Right renal cortex interstitium (tissue), 3 donors: ENCODE measurements at places on chromosomes 7 and 10. TPM values are rescaled to one million over a fixed set of nuclear protein-coding genes. Genes with fewer than 3 reads are reported as not detected.

- DNase-seq: no peak
Observed at GRCh38 chr7:2923291-2923781, 79.2 kb upstream of the GNA12 start.

GRCh38 chr7:129089521-129090212, 34.8 kb upstream of the TNPO3 start:
- no peak for DNase-seq

DNA sequence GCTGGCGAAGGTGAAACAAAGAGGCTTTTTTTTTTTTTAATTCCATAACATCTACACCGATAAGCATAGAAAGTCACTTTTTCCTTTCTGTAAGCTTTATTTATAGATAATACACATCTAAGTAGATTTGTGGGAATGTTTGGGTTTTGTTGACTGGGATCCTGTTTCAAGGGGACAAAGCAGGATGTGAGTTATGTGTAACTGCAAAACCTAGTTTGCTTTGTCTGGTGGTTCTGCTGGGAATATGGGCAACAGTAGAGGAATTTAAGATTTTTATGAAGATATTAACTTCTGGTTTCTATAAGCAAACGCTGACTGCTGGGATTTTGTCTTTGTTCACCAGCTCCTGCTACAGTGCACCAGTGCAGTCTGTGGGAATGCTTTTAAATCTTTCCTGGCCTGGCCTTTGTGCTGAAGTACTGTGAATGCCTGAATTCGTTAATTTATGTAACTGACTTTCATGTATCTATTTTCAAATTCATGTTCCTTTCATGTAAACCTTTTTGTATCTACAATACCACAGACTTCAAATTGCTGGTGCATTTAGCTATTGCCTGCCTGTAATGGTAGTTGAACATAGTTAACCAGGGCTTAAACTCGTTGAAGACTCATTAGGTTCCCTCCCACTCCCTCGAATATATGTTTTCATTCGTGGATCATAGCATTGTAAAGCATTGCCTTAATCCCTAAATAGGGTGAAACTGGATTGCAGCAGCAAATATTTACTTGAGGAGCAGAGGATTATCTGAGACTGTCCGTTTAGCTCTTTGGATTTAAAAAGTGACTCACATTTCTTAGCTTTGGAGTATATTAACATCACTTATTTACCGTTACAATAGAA, 1.5 kb downstream of the KLHL7 start:
- DNase-seq: peak; percentile 12

ENTPD1 gene
- 22.2 TPM for polyA plus RNA-seq

- no peak for DNase-seq
Observed at GRCh38 chr7:6917258-6917657, 91.2 kb upstream of the CCZ1B start.

OGA gene
- polyA plus RNA-seq: 120 TPM

DNA sequence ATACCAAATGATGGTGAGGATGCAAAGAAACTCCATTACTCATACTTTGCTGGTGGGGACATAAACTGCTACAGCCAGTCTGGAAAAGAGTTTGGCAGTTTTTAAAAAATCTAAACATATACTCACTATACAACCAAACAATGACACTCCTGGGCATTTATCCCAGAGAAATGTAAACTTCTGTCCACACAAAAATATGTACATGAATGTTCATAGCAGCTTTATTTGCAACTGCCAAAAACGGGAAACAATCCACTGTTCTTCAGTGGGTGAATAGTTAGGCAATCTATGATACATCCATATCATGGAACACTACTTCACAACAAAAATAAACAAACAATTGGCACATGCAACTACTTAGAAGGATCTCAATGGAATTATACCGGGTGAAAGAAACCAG, 276.4 kb upstream of the SP8 start:
- no peak for DNase-seq

DNA sequence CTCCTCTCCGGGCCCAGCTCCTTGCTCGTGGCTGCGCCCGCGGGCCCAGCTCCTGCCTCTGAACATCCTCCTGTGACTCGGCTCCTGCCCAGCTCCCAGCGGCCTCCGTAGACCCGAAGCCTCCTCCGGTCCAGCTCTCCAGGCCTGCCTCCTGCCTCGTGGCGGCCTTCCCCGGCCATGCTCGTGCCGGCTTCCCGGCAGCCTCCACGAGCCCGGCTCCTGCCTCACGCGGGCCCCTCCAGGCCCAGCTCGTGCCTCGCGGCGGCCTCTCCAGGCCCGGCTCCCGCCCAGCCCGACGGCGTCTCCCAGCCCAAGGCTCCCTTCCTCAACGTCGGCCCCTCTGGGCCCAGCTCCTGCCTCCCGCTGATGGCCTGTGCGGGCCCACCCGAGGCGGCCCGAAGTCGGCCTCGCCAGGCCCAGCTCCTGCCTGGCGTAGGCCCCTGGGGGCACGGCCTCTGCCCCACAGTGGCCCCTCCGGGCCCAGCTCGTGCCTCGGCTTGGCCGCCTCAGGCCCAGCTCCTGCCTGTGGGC, 16.9 kb upstream of the TMEM248 start:
- DNase-seq: no peak

FXYD4 gene
- not detected for polyA plus RNA-seq

IFIT1B gene
- polyA plus RNA-seq: 0.12 TPM

- no peak for DNase-seq
Observed at GRCh38 chr10:21171197-21171935, 274.3 kb upstream of the NEBL start.

- DNase-seq: no peak
Observed at GRCh38 chr10:43419997-43420368, 11.0 kb upstream of the HNRNPF start.

DNA sequence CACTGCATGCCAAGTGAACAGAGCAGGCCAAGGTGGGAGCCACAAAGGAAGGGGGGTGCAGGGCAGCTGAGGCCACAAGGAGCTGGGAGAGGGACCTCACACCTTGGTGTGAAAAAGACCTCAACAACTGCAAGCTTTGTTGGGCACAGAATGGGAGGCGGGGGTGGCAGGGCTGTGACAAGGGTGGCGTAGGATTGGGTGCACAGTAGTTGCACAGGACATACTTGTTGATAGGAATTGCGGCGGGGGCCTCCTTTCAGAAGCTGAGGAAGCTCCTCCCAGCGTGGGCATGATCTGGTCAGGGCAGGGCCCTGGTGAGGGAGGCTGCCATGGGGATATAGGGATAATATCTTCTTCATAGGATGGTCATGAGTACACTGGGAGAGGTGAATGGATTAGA, 25.8 kb downstream of the POLL start:
- DNase-seq: no peak

GRCh38 chr10:48439581-48440041, 133.1 kb downstream of the MAPK8 start:
- DNase-seq: no peak

CD36 gene
- polyA plus RNA-seq: 34.3 TPM

DNA sequence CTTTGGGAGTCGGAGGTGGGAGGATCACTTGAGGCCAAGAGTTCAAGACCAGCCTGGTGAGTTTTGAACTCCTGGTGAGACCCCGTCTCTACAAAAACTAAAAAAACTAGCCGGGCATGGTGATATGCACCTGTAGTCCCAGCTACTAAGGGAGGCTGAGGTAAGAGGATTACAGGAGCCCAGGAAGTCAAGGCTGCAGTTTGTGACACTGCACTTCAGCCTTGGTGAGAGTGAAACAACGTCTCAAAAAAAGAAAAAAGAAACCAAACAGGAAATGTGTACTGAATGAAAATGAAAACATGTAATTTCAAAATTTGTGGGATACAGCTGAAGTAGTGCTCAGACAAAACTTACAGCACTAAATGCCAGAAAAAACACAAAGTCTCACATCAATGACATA, 7.6 kb downstream of the ARHGAP12 start:
- DNase-seq: no peak

GRCh38 chr7:130995252-130996081, 261.5 kb upstream of the KLF14 start:
- no peak for DNase-seq

LIPJ gene
- 0.53 TPM for polyA plus RNA-seq

- no peak for DNase-seq
Observed at GRCh38 chr10:33428682-33429081, 94.2 kb upstream of the NRP1 start.

- DNase-seq: no peak
Observed at GRCh38 chr10:23412223-23412622, 26.7 kb upstream of the OTUD1 start.

TSPAN15 gene
- polyA plus RNA-seq: 56.1 TPM

DNA sequence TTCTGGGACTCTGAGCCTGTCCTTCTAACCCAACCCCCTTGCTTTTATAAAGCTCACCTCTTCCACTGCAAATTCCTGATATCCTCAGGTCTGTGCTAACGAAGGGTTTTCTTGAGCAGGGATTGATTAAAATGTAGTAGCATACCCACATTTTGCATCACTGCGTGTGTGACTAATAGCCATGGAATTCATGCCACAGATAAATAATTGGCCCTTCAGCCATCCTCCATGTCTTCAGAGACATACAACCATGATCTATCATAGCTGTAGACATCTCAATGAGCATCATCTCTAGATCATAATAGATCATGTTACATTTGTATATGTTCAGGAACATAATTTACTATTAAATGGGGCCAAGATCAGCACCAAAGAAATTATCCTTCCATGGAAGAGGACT, 990.3 kb downstream of the KCNMA1 start:
- DNase-seq: no peak

RBP3 gene
- polyA plus RNA-seq: 0.15 TPM

CYP3A4 gene
- 0.20 TPM for polyA plus RNA-seq

- no peak for DNase-seq
Observed at GRCh38 chr10:61923210-61923949, 21.9 kb downstream of the ARID5B start.

GRCh38 chr7:21383227-21384220, 44.4 kb upstream of the SP4 start:
- no peak for DNase-seq

LBX1 gene
- polyA plus RNA-seq: not detected

DNA sequence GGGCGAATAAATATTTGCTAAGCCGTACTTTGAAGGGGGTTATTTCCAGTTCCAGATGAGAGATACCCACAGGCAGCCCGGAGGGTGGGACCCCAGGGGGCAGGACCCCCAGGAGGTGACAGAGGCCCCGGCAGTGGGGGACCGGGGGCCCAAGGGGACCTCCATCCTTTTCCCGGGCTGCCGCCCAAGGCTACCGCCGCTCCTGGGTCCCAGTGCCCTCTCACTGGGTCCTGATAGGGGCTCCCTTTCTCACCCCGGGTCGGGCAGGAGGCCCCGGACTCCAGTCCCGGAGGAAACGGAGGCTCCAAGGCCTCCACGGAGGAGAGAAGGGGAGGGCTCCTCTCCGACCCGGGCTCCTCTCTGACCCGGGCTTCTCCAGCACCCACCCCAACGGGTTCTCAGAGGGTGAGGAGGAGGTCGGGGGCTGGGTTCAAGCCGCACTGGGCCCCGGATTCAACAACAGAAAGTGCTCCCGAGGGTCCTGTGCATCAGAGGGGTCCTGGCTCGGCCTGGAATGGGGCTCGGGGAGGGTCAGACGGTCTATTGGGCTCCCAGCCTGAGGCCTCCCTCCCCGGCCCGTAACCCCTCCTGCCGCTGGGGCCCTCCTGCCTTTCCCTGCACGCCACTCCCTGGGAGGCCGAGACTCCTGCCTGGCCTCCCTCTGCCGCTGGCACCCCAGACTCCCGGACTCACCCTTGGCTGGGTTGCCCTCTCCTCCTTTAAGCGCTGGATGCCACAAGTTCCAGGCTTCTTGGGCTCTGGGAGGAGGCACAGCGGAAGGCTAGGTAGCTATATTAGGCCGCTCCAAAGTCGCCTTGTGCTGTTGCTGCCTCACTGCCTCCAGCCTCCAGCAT, 62.5 kb downstream of the ZNF37A start:
- DNase-seq: no peak

- DNase-seq: no peak
Observed at GRCh38 chr10:23067337-23067736, 28.0 kb upstream of the MSRB2 start.

- no peak for DNase-seq
Observed at GRCh38 chr7:117961235-117961634, 88.0 kb upstream of the CTTNBP2 start.

DNA sequence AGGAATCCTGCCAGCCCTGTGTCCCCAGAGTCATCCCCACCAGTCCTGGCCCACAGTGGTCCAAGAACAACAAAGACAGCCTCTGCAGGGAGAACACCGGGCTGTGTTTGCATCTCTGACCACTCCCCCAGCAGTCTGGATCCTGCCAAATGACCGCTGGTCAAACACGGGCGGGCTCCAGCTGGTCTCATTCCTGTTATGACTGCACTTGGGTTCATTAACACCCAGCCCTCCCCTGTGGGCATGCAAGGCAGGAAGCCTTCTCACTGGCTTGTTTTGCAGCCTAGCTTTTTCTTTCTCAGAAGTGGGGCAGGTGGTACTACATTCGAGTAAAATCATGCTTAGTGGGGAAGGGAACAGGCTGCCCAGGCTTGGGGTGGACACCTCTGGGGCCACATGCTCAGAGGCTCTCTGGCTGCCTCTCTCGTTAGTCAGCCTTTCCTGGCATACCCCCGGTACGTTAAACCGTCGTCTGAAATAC, 190.0 kb downstream of the PLXNA4 start:
- peak; percentile 61 for DNase-seq

DNA sequence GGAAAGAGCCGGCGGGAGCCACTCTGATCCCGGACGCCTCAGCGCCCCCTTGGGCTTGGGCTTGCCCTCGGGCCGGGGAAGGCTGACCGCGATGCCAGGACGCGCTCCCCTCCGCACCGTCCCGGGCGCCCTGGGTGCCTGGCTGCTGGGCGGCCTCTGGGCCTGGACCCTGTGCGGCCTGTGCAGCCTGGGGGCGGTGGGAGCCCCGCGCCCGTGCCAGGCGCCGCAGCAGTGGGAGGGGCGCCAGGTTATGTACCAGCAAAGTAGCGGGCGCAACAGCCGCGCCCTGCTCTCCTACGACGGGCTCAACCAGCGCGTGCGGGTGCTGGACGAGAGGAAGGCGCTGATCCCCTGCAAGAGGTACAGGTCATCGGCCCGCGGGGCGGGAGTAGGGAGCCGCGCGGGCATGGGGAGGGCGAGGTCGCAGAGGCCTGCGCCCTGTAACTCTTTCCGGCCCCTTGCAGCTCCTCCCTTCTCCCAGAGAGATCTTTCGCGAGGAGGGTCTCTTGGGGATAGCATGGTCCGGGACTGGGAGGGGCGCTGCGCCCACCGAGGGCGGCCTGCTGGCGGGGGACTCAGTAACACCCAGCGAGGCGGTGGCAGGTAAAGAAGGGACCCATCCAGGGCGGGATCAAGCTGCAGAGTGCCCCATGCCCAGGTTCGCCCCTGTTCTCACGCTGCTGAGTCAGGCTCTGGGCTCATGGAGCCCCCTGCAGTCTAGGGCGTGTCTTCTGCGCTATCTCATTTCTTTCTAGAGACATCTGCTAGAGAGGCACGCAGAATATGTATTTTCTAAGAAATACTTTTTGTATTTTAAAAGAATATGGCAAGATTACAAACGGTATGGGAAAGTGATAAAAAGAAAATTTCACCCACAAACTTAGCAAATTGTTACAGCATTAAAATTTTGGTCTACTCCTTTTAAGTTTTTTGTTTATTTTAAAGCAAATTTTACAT, 687 bp downstream of the EPDR1 start:
- DNase-seq: no peak

- DNase-seq: no peak
Observed at GRCh38 chr7:108503112-108504026, 22.6 kb downstream of the PNPLA8 start.
